T1000 (cell line): ENCODE measurements at places on chromosomes 13 and 19.
A peak's percentile ranks its signal among the peaks of the same experiment; 100 is the strongest.

GRCh38 chr13:50485979-50486935, 357.2 kb downstream of the DLEU7 start:
- no peak for DNase-seq

DNA sequence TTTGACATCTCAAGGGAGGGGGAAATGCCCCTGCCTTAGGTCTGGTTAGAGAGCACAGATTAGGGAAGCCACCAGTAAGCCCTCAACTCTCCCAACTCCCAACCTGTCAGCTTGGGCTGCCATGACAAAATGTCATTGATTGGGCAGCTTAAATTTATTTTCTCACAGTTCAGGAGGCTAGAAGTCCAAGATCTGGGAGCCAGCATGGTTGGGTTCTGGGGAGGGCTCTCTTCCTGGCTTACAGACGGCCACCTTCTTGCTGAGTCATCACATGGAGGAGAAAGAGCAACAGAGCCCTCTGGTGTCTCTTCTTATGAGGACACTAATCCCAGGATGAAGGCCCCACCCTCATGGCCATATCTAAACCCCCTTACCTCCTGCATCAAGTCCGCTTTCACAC, 24.2 kb downstream of the C19orf12 start:
- peak; percentile 34 for DNase-seq

GRCh38 chr13:90995614-90996013, 351.9 kb upstream of the MIR17HG start:
- no peak for DNase-seq

- DNase-seq: no peak
These were observed 521.9 kb downstream of the DIAPH3 start for GRCh38 chr13:59641817-59642216.

GRCh38 chr13:50675651-50676050, 167.8 kb downstream of the DLEU7 start:
- DNase-seq: no peak

- no peak for DNase-seq
These were observed 4.8 kb downstream of the ADPRHL1 start for GRCh38 chr13:113448545-113448884.

DNA sequence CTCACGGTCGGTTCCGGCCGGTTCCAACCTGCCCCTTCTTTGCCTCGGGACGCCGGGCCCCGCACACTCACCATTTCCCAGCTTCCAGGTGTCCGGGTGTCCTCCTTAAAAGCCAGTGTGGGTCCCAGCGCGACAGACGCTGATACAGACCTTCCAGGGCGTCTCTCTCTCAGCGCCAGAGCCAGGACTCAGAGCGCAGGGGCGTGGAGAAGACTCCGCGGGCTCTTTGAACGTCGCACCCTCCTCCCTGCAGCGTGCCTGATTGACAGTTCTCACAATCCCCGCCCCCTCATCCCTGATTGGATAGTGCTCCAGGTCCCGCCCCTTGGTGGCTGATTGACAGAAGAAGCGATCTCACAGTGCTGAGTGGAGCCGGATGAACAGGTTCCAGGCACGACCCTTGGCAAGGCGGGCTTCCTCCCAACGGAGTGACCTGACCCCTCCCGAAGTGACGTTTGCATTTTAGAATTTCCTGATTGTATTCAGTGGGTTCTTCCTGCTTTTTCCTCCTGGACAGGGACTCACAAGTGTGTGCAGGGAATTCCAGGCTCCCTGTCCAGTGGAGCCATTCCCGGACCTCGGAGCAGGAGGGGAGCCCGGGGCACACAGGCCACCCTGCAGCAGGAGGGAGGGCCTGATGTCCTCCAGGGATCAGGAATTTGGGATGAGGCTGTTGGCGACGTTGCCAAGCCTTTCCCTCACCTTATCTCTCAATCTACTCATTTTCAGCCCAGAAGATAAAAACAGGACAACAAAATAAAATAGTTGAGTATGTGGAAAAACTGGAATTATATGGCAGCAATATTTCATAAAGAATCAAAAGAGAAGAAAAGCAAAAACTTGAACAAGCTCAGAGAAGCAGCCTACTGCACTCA, at the start of gene ZNF823:
Gene ZNF823, minus strand, starts transcription at position 201 of the 875 bp plus-strand sequence. Its CDS starts 127 bp downstream, at position 74.
- peak; percentile 92 for DNase-seq

- no peak for DNase-seq
These were observed 16.1 kb downstream of the CEBPG start for GRCh38 chr19:33389421-33390100.

GRCh38 chr13:99124794-99125316, 75.8 kb upstream of the UBAC2 start:
- DNase-seq: no peak

DNA sequence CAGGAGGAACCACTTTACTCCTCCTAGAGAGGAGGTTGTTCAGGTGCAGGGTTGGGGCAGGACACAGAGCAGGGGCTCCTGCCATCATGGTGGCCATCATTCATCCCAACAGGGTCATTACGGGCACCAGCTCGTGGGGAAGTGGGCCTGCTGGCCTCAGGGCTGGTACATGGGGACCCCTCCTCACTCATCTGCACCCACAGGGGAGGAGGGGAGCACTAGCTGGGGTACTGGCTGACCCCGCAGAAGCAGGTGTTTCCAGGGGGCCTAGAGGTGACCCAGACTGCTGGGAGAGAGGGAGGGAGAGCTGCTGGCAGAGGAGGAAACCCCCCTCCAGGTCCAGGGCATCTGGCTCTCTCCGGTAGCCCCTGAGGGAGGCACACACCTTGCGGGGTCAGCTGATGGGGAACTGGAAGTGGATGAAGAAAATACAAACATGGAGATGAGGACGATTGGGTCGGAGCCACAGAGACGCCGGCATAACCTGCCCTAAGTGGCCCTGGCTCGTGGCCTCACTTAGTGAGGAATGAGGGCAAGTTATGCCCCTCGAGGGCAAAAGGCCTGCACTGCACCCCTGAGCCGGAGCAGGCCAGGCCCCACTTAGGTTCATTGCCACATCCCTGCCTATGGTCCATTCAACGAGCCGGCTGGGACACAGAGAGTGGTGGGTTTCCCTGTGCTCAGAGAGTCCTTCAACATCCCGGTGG, 76.2 kb downstream of the SOX1 start:
- DNase-seq: no peak

DNA sequence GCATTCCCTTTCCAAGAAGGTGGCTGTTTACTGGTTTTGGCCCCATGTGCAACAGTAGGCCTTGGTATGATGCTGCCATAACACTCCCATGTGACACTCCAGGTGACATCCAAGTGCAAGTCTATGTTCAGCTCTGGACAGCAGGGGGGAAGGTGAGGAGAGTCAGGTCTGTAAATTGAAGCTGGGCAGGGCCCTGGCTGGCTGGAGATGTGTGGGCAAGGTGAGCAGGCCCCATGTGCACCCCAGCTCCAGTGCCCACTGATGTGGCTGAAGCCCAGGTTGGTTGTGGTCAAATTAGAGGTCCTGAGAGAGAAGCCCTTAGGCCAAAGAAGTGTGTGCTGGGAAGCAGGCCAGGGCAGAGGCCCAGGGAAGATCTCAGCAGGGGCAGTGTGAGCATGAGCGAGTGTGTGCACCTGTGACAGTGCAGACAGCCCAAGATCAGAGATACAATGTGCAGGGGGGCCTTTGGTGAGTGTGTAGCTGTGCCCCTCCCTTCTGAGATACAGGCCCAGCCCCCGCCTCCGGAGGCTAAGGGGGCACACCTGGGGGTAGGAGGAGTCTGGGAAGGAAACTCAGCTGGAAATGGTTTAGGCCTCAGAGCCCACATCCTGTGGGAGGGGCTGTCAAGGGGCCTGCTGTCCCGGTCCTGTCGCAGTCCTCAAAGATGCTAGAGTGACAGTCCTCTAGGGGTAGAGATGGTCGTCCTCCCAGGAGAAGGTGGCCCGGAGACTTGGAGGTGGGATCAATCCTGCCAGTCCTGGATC, 18.6 kb downstream of the DEDD2 start:
- DNase-seq: no peak

DNA sequence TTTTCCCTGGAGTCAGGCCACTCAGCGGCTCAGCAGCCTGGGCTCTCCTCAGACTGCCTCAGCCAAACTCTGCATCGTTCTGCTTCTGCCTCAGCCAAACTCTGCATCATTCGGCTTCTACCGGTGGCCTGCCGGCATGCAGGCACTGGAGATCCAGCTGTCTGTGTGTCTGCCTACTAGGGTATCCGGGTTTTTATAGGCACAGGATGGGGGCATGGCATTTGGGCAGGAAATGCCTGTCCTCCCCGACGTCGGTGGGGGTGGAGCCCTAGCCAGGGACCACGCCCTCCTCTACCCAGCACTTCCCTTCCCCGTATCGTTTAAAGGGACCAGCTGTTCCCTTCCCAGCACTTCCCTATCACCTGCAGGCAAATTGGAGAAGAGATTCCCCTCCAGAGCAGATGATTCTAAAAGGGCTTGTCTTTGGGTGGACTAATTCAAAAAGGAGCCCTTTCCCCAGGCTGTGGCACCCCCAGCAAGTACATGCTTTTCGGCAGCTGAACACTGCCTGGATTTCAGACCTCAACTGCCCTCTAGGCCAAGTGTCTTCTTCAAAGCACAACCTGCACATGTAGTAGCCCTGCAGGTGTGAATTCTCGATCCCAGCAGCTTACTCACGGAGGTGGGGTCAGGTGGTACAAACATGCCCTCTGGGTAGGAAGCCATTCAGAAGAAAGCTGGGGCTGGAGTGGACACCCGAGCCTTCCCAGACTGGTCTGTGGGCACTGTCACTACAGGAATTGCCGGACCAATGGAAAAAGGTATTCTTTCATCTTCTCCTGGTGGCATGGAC, 25.4 kb upstream of the GPR12 start:
- no peak for DNase-seq

GRCh38 chr19:29576046-29576606, 30.0 kb upstream of the POP4 start:
- DNase-seq: no peak
